ENCODE measurements at places on chromosomes 1 and 21. TPM values are rescaled to one million over a fixed set of nuclear protein-coding genes. Genes with fewer than 3 reads are reported as not detected.
A peak's percentile ranks its signal among the peaks of the same experiment; 100 is the strongest.

GRCh38 chr21:45470773-45471524 is 66.0 kb downstream of the COL18A1 start:
- no peak for DNase-seq

GRCh38 chr1:232280910-232281309 is 349.0 kb downstream of the SIPA1L2 start:
- peak; percentile 42 for DNase-seq

GRCh38 chr1:87137342-87137739 is 191.3 kb upstream of the LMO4 start:
- DNase-seq: no peak

GRCh38 chr1:116036255-116036654 is 59.9 kb downstream of the SLC22A15 start:
- peak; percentile 22 for DNase-seq

GRCh38 chr1:19768353-19769210 is 31.1 kb downstream of the TMCO4 start:
- no peak for DNase-seq

DNA sequence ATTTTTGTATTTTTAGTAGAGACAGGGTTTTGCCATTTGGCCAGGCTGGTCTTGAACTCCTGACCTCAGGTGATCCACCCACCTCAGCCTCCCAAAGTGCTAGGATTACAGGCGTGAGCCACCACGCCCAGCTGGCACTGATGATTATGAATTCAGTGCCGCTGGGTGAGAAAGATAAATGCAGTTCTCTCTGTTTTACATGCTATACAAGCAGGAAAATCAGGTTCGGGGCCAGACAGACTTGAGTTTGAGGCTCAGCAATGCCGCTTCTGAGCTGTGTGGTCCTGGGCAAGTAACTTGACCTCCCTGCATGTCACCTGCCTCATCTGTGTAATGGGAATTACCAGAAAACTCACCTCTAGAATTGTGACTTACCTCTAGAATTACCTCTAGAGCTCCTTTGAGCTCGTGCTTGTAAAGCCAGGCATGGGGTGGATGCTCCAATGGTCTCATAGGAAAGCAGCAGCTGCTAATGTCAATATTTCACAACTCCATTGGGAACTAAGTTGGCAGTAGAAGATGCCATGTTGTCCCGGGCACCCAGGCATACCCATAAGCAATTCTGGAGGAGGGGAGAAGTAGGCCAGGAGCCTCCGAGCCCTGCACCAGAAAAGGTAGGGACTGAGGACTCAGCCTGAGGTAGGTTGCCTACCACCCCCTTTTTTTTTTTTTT is 119.8 kb upstream of the SLC25A33 start:
- no peak for DNase-seq

DNA sequence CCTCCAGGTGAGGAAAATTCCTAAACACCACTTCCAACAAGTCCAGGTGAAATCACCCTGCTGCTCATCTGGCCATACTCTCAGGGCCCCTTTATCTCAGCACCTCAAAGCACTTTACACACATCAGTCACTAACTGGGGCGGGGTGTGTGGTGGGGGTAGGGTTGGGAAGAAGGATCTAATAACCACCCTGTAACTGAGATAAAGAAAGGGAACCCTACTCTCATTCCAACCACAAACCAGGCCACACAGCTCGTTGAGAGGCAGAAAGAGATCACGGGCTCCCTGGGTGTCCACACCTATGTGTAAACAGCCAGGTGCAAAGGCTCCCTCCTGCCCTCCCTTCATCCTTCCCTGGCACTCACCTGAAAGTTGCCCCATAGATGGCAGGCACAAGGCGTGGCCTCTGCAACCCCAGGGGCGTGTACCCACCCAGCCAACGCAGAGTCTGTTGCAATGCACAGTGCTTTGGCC is 20.4 kb downstream of the GPR161 start:
- no peak for DNase-seq

DNA sequence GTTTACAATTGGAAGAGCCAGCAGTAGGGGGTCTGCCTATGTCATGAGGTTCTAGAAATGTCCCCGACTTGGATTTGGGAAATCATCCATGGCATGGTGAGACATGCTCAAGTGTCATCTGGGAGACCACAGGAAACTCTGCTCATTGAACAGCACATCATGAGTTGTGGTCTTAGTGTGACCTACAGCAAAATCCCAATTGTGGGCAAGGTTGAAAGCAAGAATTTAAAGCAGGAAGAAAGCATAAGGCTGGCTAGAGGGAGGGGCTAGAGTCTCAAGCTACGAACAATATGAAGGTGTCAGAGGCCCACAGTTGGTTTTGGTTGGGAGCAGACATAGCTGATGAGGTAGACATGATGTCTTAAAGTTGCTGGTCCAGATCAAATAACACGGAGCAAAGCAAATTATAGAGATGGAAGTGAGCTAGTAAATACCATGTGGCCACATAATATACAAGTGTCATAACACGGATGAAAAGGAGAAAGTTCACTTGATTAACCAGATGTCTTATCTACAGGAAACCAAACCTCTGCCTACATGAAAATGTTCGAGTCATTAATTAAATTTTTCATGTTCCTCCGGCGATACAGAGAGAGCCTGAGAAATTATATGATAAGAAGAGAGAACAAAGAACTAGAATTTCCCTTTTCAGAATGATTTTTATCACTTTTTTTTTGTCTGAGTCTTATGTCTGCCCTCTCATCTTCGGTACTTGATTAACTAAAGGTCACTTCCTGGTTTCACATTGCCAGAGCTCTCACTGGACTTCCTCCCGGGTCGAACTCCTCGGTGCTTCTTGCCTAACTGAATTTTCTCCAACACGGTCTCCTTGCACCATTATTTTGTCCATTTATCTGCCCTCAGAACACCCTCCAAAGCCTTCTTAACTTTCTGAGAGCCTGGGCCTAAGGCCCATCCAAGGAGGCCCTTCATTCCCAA is 67.5 kb upstream of the DUSP10 start:
- DNase-seq: no peak

GRCh38 chr21:31992391-31992790 is 119.6 kb downstream of the HUNK start:
- no peak for DNase-seq

DNA sequence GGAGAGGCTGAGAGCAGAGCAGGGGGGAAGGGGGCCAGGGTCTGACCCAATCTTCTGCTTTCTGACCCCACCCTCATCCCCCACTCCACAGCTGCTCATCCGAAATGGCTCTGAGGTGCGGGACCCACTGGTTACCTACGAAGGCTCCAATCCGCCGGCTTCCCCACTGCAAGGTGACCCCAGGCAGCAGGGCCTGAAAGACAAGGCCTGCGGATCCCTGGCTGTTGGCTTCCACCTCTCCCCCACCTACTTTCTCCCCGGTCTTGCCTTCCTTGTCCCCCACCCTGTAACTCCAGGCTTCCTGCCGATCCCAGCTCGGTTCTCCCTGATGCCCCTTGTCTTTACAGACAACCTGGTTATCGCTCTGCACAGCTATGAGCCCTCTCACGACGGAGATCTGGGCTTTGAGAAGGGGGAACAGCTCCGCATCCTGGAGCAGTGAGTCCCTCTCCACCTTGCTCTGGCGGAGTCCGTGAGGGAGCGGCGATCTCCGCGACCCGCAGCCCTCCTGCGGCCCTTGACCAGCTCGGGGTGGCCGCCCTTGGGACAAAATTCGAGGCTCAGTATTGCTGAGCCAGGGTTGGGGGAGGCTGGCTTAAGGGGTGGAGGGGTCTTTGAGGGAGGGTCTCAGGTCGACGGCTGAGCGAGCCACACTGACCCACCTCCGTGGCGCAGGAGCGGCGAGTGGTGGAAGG is 17.1 kb upstream of the HDAC1 start:
- DNase-seq: peak; percentile 79

- no peak for DNase-seq
Measured at GRCh38 chr1:4624801-4625200, 29.6 kb upstream of the AJAP1 start.

- no peak for DNase-seq
Measured at GRCh38 chr1:112881742-112882127, 74.3 kb downstream of the SLC16A1 start.

DNA sequence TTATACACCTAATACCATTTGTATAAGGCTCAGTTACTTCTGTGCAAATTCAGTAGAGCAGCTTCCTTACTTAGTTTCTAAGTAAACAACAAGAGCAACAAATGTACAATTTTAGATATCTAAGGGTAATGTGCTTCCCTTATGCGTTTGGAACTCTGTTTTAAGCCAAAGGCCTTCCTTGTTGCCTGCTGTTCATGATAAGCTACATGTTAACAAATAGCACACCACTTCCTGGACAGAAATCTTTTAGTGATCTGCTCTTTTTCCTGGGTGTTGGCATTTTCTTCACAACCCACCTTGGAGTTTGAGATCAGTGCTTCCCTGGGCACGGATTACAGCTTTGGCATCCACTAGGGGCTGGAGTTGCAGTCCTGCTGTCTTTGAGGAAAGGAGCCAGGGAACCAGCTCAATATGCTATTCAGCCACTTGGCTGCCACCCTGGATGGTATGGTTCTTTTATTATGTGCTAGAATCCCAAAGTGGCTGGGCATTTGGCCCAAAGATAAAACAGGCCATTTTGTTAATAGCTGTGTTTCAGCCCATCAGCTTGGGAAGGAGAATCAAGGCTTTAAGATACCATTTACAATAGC is 55.6 kb upstream of the ADAR start:
- DNase-seq: no peak

- no peak for DNase-seq
Measured at GRCh38 chr1:162327144-162327787, 49.4 kb downstream of the SPATA46 start.

- DNase-seq: peak; percentile 45
Measured at GRCh38 chr1:58841455-58841854, 57.6 kb upstream of the JUN start.

DNA sequence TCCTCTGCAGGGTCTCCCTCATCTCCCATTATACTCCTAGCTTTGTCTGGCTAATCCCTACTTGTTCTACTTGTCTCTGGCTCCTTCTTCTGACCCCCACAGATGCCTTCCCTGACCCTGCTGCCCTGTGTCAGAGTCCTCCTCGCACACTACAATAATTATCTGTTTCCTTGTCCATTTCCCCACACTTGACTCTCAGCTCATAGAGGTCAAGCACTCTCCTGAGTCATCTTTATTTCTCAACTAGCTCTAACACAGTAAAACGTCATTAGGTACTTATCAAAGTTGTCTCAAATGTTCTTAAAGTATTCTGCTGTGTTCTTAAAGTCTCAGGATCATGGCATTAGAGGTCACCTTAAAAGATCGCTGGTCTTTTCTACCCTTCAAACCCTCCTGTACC is 47.1 kb downstream of the C8A start:
- DNase-seq: no peak

DNA sequence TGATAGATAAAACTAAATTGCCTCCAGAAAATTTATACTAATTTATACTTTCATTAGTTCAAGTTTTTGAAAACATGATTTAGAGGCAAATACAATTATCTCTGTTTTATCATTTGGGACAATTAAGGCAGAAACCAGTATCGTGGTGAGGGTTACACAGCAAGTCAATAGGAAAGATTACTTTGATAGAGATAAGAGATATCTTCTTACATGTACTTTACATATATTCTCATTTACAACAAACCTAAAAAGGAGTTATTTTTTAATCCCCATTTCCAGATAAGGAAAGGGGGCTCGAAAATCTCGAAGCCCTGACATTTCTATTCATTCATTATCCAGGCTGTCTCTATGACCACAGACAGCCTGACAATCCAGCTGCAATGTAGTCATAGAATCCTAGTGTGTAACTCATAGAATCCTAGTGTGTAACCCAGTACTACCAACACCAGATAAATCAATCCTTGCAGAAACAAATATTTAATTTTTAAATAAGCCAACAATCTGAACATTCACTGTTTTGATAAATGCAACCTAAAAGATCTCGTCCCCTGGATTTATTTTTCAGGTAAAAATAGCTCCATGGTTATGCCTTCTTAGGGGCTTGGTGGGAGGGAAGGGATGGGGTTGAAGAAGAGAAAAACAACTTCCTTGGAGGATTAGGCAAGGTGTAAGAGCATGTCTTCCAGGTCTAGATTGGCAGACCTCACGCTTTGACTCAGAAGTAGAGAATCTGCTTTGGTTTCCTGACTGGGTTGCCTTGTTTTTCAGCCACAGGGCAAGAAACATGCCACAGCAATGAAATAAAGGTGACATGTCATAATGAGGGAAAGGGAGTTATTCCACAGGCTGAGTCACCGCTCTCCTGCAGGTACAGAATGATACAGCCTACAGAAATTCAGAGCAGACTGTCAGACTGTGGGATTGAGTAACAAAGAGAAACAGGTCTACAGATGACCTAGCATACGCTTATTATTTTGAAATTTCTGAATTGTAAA is 45.6 kb downstream of the IRF2BP2 start:
- DNase-seq: no peak

DNA sequence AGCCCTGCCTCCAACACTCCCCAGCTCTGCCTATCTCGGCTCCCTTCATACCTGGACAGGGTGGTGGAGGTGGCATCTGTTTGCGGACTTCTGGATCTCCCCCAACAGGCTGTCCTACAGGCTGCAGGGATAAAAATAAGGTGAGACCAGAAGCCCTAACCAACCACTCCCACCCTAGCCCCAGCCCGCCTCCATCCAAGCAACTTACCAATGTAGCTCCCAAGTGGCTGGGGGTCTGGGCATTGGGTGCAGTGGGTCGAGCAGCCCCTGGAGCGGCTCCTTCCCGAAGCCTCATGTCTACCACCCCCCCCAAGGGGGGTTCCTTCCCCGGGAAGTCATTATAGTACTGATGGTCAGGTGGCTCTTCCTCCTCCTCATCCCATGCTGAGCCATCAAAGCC is 4.4 kb downstream of the SHC1 start:
- DNase-seq: no peak

- no peak for DNase-seq
Measured at GRCh38 chr1:174171073-174171472, 11.8 kb downstream of the RABGAP1L start.

SLC44A5 gene
- total RNA-seq: 8.0 TPM

CFHR5 gene
- not detected for total RNA-seq

INSRR gene
- not detected for total RNA-seq

GIPC2 gene
- 0.07 TPM for total RNA-seq

SGIP1 gene
- total RNA-seq: not detected

RGS13 gene
- not detected for total RNA-seq

OR10Z1 gene
- not detected for total RNA-seq

PSRC1 gene
- 141 TPM for total RNA-seq

LCE6A gene
- total RNA-seq: not detected

ZC3H12A gene
- total RNA-seq: 11.0 TPM

Data from H7 (cell line).